Activated CD4-positive, alpha-beta T cell treated with anti-CD3 and anti-CD28 coated beads for 48 hours (primary cell): ENCODE measurements at places on chromosomes 2 and 18.

GRCh38 chr2:135942936-135943688 is 42.3 kb downstream of the DARS1 start:
- DNase-seq, result no peak

GRCh38 chr2:64457524-64457923 is 3.6 kb downstream of the LGALSL start:
- DNase-seq, result no peak

GRCh38 chr2:98775146-98775986 is 44.4 kb upstream of the MGAT4A start:
- no peak for DNase-seq

DNA sequence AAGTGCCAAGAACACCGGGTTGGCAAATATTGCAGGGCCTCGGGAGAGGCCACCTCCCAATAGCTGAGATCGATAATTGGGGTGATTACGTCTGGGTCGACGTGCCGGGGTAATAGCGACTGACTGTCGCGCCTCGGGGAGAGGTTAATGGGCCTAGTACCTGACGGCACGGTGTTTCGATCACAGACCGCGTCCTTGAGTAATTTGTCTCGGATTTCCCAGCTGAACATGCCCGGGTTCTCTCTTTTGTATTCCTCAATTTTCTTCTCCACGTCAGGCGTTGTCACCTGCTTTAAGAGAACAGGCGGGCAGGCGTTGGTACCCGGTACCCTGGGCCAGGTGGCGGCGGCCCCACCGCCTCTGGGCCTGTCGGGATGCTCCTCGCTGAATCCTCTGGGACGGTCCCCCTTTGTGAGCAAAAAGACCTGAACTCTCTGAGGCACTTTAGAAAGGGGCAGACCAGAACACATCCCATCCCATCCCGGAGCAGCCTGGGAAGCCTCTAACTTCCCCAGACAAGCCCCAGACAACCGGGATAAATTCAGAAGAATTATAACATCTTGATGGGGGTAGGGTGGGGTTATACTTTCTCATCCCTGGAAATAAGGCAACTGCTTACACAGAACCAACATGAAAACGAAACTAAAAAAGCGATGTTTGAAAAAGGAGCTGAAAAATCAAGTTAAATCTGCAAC is 3.3 kb downstream of the PAX3 start:
- no peak for DNase-seq

- no peak for DNase-seq
These were observed 54.7 kb downstream of the CD28 start for GRCh38 chr2:203761121-203761520.

GRCh38 chr18:58235001-58235436 is 191.0 kb downstream of the NEDD4L start:
- DNase-seq, result no peak

DNA sequence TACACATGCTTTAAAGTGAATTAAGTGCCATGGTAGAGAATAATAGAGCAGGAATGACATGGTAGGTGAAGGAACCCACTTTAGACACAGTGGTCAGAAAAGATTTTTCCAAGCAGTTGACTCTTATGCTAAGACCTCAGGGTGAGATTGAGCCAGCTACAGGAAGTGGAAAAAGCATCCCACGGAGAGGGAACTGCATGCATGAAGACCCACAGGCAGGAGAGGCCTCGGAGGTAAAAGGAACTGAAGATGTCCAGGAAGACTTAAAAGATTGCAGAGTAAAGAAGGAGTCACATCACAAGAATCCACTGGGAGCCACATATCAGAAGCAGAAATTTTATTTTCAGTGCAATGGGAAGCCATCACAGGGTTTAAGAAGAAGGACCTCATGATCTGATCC is 499.2 kb upstream of the FAM98A start:
- DNase-seq, result no peak

DNA sequence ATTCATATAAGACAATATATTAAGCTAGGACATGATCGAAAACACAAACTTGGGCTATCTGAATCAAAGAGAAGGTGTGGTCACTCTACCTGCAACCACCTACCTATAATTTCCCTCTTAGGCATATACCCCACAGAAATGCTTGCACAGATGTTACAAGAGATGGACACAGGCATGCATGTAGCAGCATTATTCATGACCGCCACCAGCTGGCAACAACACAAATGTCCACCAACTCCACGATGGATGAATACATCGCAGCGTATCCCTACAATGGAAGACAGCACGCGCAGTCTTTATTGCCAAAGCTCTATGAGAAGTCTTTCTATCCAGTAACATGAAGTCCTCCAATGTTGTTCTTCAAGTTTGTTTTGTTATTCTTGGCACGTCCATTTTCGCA is 90.8 kb downstream of the ARL4C start:
- DNase-seq, result no peak

DNA sequence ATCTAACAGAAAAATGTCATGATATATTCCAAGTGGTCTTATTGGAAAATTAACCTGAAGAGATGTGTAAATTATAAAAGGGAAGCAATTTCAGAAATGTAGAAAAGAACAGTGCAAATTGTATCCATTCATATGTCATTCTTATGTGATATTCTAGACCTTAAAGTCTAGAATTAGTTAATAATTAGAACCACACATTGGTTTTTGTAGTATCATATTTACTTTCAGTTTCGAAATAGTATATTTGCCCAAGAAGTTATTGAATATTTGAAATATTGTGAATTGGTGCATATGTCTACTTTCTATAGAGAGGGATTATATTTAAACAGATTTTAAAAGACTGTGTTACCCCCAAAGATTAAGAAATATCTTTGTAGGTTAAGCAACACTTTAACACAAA is 1348.6 kb upstream of the ACVR2A start:
- no peak for DNase-seq

- peak; percentile 83 for DNase-seq
These were observed 348.6 kb downstream of the DLGAP1 start for GRCh38 chr18:4106407-4107033.

GRCh38 chr18:74291472-74291770 is 342 bp downstream of the CYB5A start:
- no peak for DNase-seq

DNA sequence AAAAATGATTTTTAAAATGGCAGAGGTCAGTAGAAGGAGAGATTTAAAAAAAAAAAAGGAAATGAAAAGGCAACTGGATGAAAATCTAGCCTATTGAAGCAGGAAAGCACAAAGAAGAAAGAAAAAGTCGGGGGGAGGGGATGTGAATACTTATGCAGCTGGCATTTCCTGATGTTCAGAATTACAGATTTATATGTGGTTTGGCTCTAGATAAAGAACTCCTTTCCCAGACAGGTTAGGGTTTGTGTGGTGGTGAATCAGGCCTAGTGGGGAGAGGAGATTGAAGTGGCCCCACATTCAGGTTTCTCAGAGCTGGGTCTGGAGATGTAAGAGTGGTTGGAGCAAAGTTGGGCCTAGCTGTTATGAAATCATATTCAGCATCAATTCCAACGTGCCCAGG is 394.4 kb downstream of the FIGN start:
- DNase-seq, result no peak

GRCh38 chr2:85133751-85134254 is 611 bp downstream of the TCF7L1 start:
- peak; percentile 19 for DNase-seq

DNA sequence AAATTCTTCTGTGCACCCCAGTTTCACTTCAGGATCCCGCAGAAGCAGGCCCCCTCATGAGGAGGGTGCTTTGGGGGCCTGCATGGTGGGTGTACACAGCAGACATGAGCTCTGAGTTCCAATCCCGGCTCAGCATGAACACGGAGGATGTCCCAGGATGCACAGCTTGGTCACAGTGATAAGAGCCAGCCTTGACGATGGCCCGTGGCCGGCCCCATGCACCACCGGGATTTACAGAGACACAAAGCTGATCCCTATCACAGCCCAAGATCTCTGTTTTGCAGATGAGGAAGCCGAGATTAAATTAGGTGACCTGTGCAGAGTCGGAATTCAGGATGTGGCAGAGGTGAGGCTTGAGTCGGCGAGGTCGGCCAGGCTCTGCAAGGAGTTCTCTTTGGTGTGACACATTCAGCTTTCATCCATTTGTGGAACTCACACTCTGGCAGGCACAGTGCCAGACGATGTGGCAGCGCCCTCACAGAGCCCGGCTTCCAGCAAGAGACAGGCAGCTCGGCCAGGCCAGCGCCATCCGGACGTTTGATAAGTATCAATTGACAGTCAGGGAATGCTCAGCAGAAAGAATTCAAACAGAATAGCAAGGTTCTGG is 456.3 kb upstream of the MYT1L start:
- DNase-seq, result no peak

DNA sequence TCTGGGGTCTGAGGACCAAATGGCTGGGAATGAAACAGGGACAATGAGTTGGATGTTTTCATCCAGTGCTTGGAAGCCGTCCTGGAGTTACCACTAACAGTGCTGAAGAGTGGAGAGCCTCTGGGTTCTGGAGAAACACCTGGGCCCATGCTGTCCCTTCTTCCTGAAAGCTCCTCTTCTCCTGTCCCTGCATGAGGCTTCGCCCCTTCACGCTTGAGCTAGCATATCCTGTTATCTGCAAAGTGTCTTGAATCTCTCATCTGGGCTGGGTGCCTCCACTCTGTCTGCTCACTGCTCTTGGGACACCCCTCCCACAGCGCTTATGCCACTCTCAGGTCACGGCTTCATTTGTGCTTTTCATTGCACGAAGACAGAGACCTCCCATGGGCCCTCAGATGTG is 154.5 kb downstream of the MYCN start:
- DNase-seq, result no peak

GRCh38 chr2:40642726-40643125 is 190.8 kb upstream of the SLC8A1 start:
- no peak for DNase-seq

DNA sequence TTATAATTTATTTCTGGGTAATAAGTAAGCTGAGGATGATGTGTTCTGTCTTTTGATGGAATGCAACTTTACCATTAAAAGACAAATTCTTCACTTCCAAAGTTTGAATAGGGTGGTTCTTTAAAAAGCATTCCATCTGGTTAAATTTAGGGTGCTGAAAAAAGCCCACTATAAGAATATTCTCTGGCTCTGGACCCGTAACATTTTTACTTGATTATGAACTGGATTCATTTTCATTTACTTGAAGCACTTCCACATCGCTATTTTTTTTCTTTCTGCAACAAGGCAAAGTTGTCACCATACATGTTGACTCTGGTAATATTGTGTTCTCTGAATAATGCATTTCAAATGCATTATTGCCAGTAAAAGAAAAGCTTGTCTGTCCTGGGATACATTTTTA is 344.6 kb downstream of the SATB2 start:
- DNase-seq, result no peak

DNA sequence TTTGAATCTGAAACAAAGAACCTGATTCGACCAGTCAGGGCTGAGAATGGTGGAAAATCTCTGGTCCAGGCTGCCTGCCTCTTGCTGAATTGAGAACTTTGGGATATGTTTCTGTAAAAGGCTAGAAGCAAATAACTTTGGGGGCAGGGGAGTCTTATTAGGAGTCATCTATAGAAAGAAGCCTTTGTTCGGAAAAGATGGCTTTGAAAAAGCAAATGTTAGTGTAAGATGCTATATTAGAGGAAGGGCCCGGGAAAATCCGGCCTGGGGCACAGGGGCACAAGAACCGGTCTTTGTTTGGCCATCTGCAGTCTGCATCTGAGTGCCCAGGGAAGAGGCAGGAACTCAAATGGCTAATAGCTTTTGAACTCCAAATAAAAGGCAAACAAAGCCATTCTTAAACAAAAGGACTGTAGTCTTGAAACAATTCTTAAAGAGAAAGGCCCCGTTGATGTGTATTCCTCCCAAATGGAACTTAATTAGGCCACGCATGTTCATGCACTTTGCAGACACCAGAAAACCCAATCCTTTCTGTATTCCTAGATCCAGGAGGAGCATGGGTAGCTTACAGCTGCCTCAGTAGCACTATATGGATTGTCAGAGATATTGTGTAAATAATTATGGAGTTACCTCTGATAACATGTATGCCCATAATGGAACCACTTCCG is 180.0 kb upstream of the ARL4C start:
- no peak for DNase-seq

- DNase-seq, result no peak
These were observed 698 bp upstream of the TMEM237 start for GRCh38 chr2:201644001-201644400.

- no peak for DNase-seq
These were observed 650 bp downstream of the ORMDL1 start for GRCh38 chr2:189783451-189783926.

GRCh38 chr2:120289221-120289906 is 36.7 kb downstream of the RALB start:
- no peak for DNase-seq

- DNase-seq, result no peak
These were observed 119.7 kb upstream of the CTNNA2 start for GRCh38 chr2:79393107-79393685.

DNA sequence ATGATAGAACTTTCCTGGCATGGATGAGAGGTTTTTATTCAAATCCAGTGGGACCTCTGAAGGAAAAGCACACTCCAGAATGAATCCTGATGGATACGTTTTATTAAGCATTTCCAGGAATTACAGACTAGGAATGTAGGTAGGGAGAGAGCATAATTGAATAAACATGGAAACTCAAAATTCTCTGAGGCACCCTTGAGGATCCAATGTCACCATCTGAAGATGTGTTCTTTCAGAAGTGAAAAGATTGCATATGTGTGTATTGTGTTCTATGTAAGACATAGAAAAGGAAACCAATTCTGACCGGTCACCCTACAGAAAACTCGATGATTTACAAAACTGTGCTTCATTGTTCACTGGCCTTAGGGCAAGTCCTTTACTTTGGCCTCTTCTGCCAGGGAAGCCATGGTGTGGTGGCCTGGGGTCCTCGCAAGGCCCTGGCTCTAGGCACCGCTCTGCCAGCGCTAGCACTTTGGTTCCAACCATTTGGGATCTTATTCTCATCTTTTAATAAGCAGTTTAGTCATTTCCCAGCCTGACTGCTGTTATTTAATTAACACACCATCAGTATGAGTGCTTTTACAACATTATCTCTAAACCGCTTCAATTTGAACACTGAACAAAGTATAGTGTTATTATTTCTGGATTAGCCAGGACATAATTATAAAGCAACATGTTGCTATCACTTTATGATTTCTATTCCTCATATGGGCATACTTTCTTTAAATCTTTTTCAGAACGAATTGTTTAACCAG is 4.5 kb upstream of the GKN1 start:
- DNase-seq, result no peak

DNA sequence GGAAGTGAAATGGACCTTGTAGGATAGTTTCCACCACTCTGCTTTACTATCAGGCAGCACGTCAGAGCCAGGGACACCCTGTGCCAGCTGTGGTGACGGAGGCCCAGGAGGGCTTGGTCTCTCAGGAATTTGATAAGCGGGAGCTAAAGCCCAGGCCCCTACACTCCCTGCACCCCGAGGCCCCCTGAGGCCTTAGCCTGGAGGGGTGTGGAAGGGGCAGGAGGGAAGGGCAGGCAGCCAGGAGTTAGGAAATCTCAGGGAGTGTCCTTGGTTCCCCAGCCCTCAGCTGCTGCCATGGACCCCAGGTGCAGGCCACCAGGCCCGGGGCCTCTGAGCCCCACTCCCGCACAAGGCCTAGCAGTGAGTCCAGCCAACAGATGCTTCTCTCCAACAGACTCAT is 38.2 kb downstream of the PDIA6 start:
- DNase-seq, result no peak

GRCh38 chr2:111618226-111618977 is 265.6 kb downstream of the ANAPC1 start:
- no peak for DNase-seq

GRCh38 chr2:43044093-43044681 is 182.2 kb downstream of the ZFP36L2 start:
- DNase-seq, result no peak

- DNase-seq, result no peak
These were observed 295.2 kb downstream of the NDUFA10 start for GRCh38 chr2:239729681-239730566.

GRCh38 chr2:48914477-48915089 is 159.1 kb upstream of the LHCGR start:
- no peak for DNase-seq
